Psoas muscle (tissue), 8 donors: ENCODE measurements at places on chromosomes 12 and 14.
A peak's percentile ranks its signal among the peaks of the same experiment; 100 is the strongest.

- no peak for DNase-seq
Observed at GRCh38 chr14:103735439-103735814, 19.8 kb downstream of the ZFYVE21 start.

GRCh38 chr12:110627500-110628195 lies 13.7 kb downstream of the TCTN1 start:
- no peak for DNase-seq

GRCh38 chr12:20144341-20144740 lies 224.0 kb upstream of the PDE3A start:
- no peak for DNase-seq

DNA sequence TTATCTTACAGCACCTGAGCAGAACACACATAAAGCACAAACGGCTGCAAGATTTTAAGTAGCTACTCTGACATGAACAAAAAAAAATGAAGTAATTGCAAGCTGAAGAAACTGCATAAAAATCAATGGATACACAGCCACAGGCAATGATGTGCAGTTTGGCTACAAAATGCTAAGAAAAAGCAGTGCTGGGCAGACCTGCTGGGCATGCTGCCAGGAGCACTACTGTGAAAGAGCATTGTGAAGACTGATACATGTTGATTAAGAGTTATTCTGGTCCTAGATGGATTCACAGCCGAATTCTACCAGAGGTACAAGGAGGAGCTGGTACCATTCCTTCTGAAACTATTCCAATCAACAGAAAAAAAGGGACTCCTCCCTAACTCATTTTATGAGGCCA lies 20.1 kb upstream of the RTN1 start:
- no peak for DNase-seq

DNA sequence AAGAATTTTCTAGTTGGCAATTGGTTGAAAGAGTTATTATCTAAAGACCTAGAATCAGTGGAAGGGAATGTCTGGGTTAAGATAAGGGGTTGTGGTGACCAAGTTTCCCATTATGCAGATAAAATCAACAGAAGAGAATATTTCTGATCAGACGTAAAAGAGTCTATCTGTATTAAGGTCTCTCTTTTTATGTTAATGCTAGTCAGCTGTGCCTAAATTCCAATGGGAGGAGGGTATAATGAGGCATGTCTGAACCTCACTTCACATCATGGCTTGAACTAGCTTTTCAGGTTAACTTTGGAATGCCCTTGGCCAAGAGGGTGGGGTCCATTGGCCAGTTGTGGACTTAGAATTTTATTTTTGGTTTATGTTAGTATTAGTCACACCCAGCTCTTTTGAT lies 34.3 kb upstream of the CHST11 start:
- no peak for DNase-seq

DNA sequence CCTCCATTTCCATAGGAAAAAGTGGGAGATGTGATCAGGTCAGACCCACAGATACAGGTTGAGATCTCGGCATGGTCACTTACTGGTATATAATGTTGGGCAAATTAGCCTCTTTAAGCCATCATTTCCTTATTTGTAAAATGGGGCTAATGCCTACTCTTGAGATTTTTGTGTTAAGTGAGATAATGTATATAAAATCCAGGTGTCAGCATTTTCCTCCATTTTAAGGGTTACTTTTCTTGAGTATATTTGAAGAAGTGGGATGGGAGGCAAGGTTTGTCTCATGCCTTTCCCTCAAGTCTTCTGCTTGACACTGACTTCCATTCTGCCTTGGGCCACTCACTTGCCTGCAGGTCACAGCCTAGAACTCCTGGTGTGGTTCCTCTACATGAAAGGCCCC lies 10.1 kb upstream of the POU6F1 start:
- no peak for DNase-seq

DNA sequence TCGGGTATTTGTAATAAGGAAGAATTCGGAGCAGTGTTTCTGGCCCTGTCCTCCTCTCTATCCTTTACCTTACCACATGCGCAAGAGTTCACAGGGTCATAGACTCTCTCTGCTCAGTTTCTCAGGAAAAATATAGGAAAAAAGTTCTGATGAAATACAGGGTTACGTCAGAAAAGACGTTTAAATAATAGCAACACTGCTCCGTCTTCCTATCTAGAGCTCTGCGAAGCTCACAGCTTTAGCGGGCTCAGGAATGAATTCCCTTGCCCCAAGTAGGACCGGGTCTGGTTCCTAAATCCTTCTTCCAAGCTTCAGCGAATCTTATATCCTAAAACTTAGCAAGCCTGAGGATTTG lies 365 bp downstream of the CCDC59 start:
- no peak for DNase-seq

DNA sequence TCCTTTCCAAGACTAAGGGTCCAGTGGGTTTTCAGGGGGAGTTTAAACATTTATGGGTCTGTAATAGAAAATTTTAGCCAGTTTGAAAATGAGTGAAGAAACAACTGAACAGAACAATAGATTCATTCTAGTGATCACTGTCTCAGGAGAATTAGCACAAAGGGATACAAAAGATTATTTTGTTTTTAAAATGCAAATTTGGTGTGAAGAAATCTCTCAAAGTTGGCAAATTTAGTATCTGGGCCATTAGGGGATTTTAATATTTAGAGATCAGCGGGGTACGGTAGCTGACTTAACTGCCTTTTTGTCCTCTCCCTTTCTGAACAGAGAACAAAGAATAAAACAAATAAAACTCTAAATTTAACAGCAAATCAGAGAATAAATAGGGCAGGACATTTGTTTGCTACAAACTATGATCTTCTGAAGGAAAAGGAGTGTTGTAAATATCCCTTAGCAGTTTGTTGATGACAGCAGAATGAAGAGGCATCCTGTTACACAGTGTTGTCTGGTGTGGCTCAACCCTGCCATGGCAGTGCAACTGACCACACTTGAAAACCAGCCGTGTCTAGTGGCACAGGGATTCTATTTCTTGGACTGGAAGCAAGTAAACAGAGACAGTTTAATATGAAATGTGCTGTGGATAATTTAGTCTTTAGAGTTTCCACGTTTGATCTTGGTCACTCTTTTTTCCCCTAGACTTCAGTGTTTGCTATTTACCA lies 46.3 kb upstream of the LRTM2 start:
- peak; percentile 67 for DNase-seq

DNA sequence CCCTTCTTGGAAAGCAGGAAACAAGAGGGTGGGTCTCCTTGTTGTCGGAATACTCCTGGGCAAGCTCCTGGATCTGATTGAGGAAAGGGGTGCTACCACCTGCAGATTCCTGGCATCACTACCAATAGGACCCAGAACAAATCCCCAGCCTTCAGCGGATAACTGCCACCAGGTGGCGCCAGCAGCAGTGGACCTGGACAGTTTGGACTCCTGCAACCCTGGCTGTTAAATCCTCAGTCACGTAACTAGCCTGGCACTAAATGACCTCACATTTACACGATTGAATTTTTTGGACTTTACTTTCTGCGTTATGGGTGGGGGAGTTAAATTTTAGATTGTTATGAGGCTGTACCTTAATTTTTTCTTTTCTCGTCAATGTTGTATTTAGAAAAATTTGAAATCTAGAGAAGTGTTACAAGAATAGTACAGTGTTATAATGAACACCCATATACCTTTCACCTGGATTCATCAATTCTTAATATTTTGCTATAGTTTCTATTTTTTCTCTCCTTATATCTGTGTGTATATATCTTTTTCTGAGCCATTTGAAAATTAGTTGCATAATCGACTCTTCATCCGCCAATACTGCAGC lies 95.6 kb downstream of the GAS2L3 start:
- DNase-seq: peak; percentile 65

DNA sequence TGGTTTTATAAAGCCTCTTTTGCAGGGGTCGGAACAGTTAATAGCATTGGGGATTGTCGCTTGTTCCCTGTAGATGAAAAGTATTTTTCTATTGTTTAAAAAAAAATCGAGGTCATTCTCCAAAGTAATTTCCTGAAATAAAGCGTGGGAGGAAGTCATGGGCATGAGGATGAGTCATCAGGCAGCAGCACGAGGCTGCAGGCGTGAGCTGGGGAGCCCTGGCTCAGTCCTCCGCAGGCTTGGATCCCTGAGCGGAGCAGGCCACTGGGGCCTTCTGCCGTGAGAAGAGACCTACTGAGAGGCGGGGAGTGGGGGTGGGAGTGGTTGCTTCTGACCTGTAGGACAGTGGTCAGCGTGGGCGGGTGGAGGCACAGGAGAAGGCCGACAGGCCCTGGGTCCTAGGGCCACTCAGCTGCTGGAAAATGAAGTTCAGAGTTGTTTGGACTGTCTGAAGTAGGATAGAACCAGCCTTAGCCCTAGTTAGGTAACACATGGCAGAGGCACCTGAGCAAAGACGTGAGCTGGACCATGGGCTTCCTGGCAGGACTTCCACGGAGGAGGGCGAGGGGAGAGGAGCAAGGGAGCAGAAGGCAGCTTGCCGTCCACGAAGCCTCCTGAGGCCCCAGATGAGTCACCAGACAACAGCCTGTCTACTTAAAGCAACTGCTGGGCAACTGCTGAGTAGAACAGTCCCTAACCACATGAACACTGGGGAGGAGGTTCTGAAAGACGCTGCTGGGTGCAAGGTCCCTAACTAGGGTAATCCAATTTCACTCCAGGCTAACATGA lies 21.1 kb upstream of the LGALS3 start:
- DNase-seq: peak; percentile 94

DNA sequence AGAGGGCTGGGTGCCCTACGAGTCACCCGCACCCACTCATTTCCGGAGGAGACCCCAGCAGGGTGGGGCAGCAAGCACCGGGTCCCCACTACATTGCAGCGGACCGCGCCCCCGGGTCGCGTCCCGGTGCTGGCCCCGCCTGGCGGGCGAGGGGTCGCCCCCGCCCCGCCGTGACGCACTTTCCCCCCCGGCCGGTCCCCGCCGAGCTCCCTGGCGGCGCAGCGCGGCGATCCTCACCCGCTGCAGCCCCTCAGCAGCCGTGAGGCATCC lies 106.1 kb downstream of the PRICKLE1 start:
- DNase-seq: no peak

- no peak for DNase-seq
Observed at GRCh38 chr14:20460458-20461224, 593 bp downstream of the PIP4P1 start.

DNA sequence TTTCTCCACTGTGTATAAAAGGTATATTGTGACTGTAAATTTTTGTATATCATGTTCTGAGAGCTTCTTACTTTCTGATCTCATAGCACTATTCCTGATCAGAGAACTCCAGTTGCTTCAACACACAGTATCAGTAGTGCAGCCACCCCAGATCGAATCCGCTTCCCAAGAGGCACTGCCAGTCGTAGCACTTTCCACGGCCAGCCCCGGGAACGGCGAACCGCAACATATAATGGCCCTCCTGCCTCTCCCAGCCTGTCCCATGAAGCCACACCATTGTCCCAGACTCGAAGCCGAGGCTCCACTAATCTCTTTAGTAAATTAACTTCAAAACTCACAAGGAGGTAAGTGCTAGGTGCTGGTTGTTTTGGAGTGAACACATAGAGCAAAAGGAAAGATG lies 30.9 kb downstream of the CKB start:
- DNase-seq: no peak

DNA sequence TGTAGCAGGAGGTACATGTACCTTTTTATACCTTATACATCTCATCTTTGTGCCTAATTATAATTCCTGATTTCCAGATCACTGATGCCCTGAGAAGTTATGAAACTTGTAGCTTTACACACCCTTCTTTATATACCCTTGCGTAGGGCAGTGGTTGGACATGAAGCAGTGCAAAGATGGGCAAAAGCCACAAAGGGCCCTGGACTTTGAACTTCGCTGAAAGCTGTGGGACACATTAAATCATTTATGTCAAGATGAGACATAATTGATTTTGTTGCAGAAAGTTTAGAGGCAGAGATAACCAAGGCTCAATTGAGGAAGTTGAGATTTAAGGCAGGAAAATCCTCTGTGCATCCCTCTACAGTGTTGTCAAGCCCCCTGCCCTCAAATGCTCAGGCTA lies 170.0 kb downstream of the SLC2A13 start:
- DNase-seq: no peak

- no peak for DNase-seq
Observed at GRCh38 chr12:130398100-130398848, 60.6 kb downstream of the PIWIL1 start.

DNA sequence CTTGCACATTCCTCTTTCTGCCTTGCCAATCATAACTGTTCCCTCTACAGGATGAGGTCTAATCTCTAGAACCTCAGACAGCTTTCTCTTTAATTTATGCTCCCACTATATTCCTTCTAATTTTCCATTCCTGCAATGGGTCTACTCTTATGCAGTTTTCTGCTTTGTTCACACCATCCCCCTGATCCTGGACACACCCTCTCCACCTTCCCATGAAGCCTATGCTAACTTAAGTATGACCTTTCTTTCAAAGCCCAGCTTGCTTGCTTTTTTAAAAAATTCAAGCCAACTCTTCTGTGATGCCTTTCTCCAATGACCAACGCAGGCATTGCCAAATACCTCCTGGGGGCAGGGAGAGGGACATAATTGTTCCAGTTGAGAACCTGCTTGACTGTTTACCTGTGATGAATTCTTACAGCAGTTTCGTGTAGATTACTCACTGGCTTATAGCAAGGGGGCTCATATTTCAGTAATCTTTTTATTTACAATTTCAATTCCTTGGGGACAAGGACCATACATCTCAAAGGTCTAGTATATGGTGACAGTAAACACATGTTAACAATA lies 7.8 kb downstream of the SLC38A1 start:
- DNase-seq: no peak

DNA sequence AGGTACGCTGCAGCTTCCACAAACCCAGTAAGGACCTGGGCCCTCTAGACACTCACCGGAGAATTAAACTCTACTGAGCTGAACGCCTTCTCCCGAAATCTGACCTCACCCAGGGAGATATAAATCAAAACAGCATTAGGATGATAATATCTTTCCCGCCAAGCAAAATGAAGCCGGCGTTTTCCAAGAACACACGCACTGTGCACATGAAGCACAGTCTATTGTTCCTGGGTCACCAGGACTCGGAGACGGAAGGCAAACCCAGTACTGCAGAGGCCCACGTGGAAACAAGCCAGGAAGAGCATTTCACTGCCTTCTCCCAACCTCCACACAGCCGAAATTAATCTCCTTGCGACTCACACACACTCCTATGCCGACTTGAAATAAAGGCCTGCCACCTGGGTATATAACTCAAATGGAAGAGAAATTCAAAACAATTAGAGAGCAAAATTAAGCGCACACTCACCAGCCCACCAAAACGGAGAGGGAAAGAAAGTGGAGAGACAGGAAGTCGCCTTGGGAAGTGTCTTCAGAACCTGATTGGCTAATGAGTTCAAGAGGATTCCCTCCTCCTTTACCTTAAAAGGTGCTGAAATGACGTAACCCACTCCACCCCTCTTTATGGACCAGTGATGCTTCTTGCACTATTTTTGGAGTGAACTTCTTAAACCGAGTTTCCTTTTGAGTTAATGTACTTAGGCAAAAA lies at the start of gene CCNB1IP1:
Gene CCNB1IP1 (minus strand): TSS at position 492 of the 706 bp plus-strand sequence. CDS start 16,756 bp downstream, outside the sequence.
- DNase-seq: peak; percentile 38

GRCh38 chr12:64618953-64619590 lies 8.8 kb downstream of the RASSF3 start:
- no peak for DNase-seq

DNA sequence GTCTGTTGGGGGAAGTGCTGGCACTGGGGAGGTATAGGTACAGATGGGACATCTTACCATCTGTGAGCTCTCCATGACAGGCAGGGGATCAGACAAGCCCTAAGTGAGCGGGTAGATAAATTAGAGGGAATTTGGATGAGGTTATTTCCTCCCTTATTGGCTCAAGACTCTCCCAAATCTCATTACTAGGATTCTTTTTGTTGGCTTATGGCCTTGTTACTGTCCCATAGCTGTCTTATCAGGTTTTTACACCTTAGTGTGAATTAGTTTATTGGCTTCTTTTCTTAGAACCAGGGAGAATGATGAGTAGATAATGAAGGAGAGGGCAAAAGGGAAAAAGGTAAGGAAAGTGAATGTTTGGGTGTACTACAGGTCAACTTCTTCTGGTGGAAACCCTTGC lies 191.1 kb upstream of the PRICKLE1 start:
- DNase-seq: no peak

- DNase-seq: no peak
Observed at GRCh38 chr12:21155522-21156351, 24.7 kb downstream of the SLCO1B1 start.
